ENCODE measurements at places on chromosomes 4 and X.

- DNase-seq = no peak
Observed at GRCh38 chrX:46310815-46311497, 234.3 kb downstream of the ZNF674 start.

DNA sequence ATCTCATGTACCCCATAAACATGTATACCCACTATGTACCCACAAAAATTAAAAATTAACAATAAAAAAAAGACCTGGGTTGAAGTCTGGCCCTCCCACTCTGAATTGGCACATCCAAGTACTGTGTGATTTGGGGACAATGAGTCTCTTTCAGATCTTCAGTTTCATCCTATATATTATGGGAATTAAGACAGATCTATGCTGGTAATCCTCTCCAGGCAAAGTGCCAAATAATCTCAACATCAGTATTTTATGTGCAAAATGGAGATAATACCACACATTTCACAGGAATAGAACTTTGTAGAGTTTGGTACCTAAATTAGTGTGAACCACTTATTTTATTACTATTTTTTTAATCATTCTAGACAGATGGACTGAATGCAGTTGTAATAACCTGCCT, 11.0 kb upstream of the SCD5 start:
- no peak for DNase-seq

DNA sequence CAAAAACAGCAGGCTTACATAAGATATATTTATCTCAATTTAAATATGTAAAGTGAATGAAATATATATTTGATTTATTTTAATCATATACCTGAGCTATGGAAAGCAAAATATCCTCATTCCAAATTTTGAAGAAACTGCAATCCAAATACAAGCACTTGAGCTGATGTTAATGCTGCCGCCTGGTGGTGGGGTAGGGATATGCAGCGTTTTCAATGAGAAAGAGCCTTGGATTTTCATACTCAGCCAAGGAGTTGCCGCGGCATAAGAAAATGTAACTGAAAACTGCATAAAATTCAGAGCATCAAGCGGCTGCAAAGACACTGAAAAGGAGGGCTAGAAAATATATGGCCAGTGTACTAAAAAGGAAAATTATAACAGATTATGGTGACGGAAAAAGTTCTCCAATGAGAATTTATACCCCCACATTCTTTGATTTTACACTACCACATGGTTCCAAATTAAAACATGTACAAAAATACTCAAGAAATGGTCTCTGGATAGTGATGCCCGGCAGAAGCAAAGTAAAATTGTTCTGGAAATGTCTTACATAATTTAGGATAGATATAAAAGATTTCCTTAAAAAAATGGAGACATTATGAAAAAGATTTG, 660.3 kb upstream of the PITX2 start:
- DNase-seq = peak; percentile 43

GRCh38 chrX:18041656-18042055, 179.0 kb downstream of the BEND2 start:
- DNase-seq = no peak

GRCh38 chrX:36908801-36909675, 99.1 kb upstream of the FAM47C start:
- DNase-seq = peak; percentile 18

DNA sequence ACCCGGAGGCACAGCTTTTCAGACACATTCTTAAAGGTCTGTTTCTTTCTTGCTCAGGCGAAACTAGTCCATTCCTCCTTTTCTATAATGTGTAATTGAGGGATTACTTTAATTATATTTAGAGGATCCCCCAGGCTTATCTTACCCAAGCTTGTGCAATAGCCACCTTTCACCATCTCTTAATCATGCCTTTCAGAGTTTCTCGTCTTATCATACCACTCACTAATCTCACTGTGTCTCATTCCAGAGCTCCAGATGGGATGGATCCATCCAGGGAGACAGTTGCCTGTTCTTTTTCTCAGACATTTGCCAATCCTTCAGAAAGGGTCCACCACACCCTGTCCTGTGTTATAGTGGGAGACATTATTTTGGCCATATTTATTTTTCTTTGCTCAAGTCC, 12.5 kb downstream of the SPARCL1 start:
- no peak for DNase-seq
